Stimulated activated CD8-positive, alpha-beta memory T cell treated with anti-CD3 and anti-CD28 coated beads, Interleukin-7, amount 100 ng/mL, for 48 hours (primary cell): ENCODE measurements at places on chromosomes 11 and 22.
A peak's percentile ranks its signal among the peaks of the same experiment; 100 is the strongest.

GRCh38 chr11:73219396-73220285 lies 1.6 kb downstream of the P2RY2 start:
- DNase-seq: no peak

DNA sequence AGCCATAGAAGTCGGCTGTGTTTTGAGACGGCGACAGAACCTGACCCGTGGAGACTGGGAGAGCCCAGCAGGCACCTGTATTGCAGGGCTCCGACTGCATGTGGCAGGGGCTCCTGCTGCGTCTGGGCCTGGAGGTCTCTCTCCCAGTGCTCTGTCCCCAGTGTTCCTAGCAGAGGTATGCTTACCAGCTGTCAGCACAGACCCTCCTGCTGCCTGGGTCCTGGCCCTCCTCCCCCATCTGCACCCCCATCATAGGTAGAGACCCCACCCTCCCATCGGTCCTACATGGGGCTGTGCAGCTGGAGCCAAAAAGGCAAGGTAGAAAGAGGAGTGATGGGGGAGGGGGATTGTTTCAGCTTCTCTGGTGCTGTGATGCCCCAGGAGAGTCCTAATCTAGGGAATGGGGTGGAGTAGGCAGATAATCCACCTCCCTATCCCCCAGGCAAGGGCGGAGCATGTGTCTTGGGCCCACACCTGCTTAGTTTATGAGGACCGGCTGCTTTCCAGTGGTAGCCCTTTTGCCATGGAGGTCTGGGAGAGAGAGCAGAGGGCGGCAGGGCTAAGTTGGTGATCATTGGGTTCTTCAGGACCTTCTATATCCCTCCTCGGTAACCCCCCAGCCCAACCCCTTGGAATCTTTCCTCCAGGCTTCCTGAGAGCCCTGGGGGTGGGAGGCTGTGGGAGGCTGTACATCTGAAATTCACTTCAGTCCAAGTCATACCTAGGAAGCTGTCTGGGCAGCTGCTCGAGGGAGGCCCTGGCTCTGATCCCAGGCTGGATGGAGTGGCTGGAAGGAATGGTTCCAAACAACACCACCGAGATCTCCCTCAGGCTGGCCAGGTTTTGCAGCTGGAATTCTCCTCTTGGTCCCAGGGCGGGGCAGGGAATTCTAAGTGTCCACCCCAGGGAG lies 5.3 kb downstream of the SLC7A4 start:
- no peak for DNase-seq

GRCh38 chr22:19121631-19122142 lies 525 bp downstream of the DGCR2 start:
- DNase-seq: no peak

- DNase-seq: no peak
Observed at GRCh38 chr11:87437133-87437843, 399.6 kb downstream of the TMEM135 start.

GRCh38 chr22:45692549-45692948 lies 20.9 kb downstream of the ATXN10 start:
- no peak for DNase-seq

DNA sequence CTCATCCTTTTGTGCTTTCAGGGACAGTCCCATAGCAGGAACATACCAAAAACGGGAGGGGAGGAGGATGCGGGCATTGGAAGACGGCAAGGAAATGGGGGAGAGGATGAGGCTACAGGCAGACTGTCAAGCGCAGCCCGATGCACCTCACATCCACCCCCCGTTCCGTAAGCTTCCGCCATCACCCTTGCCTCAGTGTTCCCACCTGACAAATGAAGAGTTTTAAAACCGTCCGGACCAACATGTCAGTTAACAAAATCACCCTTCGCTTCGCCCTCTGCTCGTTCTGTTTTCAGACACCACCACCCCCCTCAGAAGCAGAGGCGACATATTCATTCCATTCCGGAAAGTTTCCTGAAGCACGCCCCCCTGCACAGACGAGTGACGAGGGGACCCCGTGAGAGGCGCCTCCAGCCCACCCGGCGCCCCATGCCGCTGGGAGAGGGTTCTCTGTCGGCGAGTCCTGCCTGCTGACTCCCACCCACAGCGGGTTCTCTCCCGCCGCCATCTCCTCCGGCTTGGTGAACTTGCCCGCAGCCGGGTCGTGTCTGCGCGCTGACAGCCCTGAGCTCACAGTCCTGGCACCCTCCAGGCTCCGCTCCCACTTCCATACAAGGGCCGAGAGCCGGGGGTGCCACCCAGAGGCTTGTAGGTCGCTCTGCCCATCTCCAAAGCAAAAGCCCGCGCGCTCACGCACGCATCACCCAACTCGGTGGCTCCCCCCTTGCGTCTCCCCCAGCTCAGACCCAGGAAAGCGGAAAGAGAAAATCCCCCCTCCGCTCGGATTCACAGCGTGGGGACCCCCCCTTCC lies 1.5 kb downstream of the IGSF9B start:
- DNase-seq: no peak

DNA sequence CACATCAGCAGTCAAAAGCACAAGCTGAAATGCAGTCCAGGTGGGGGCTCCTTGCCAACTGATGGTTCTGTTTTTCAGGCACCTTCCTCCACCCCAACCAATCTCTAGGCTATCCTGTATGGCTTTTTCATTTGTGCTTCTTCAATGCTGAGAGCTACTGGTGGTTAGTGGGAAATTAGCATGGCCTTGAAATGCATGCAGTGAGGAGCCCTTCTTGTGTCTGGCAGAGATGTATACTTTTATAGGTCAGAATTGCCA lies 167.4 kb downstream of the NAV2 start:
- DNase-seq: no peak

DNA sequence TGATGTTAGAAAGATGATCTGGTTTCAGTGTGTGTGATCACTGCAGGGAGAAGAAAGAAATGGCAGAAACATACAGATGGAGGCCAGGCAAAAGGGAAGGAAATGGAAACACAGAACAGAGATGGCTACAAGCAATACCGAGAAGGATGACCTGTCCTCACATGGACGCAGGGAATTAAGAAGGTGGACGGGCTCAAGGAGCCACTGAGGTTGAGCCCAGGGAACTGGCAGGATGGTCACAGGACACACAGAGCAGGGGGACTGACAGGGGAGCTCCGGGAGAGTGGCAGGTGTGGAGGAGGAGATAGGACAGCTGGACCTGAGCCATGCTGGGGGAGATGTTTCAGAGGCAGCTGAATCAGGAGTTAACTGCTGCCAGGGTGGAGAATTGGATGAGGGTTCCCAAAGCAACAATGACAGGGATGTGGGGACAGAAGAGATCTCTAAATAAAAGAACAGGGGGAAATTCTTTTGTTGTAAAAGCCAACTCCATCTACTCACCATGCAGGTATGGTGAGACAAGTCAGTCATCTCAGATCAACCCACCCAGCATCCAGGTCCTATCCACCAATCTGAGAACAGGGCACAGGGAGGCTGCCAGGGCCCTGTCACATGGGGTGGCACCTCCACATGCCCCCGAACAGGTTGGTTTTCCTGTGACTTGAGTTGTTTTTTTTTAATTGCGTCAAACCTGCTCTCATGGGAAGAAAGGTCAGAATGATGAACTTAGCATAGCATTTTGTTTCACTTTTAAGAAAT lies 26.3 kb downstream of the KLHL22 start:
- DNase-seq: no peak

- no peak for DNase-seq
Observed at GRCh38 chr11:65426839-65427690, 4.5 kb downstream of the NEAT1 start.

DNA sequence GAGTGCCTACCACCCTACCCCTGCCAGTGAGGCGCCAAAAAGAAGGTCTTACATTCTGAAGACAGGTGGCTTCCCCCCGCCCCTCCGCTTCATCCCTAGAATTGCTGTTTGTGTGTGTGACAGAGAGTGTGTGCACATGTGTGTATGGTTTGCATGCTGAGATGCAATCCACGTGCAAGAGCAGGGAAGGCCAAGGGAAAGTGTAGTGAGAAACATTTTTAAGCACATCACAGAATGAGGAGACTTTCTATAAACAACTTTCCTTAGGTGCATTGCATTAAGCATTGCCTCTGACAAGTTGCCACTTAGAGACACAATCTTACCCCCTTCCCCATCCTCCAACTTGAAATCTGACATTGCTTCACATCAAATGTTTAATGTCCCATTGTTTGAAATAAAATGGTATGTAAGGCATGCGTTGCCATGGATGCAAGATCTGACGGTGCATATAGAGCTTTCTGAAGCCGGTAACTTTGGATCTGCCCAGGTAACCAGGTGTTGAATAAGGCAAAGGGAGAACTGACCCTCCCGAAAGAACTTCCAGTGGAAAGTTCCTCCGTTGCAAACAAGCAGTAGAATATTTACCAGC lies 21.4 kb downstream of the FJX1 start:
- no peak for DNase-seq

DNA sequence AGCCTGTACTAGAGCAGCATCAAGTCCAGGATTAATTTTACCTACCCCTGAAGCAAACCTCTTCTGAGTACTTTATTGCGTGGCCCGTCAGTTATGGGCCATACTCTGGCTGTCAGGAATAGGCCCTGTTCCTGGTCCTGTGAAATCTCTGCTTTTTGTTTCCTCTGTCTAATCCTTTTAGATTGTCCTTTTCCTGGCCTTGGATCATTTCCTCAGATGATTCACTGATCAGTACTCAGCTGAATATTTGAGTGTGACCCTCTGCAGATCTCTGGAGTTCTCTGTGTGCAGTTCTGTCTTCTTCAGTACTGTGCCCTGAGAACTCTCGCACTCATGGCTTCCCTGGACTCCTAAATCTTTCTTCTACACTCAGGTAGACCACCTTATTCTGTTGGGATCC lies 123.5 kb downstream of the UVRAG start:
- DNase-seq: no peak

DNA sequence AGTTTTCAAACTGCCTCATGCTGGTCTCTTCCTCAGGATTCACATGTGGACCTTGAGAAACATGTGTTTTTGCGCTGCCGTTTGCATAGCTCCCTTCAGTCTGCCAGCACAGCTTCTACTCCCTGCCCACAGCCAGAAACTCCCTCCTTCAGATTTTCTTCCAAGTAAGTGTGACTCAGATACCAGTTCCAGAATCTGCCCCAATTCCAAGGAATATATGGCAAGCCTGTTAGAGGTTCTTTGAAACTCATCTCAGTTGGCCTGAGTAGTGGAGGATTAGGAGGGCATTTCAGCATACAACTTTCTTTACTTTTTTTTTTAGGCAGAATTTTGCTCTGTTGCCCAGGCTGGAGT lies 67.1 kb downstream of the SNX19 start:
- no peak for DNase-seq

- DNase-seq: peak; percentile 59
Observed at GRCh38 chr22:39388261-39389011, 11.1 kb upstream of the TAB1 start.

DNA sequence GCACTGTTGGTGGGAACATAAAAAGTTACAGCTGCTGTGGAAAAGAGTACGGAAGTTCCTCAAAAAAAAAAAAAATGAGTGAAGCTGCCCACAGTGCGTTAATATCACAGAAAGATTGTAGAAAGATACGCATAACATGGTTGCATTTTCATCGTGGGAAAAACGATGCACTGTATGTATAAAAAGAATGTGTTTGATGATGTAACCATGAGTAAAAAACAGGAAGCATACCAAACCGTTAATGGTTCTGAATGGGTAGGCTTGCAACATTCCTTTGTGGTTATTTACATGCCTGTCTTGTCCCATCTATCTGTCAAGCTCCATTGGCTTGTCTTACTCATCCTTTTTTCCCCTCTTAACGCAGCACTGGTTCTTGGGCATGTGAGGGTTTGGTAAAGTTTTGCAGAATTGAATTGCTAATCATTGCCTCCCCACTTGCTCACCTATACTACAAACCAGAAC lies 33.8 kb upstream of the DKK3 start:
- DNase-seq: no peak

DNA sequence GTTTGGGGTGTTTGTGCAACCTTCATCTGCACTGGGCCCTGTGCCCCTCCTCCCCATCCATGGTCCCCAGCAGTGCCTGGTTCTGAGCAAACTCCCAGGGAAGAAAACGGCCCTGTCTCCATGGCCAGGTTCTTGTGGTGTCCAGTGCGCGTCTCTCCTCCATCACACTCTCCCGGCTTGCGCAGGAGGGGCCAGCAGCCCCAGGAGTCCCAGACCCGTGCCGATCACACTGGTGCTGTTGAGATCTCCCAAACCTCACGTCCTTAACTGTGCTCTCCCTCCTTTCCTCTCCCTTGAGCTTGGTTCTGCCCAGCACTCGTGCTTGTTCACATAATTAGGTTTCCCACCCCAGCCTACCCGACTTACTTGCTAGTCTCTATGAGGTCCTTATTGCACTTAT lies 10.9 kb upstream of the GRK2 start:
- no peak for DNase-seq

- DNase-seq: no peak
Observed at GRCh38 chr11:120526241-120526640, 14.7 kb downstream of the GRIK4 start.

DNA sequence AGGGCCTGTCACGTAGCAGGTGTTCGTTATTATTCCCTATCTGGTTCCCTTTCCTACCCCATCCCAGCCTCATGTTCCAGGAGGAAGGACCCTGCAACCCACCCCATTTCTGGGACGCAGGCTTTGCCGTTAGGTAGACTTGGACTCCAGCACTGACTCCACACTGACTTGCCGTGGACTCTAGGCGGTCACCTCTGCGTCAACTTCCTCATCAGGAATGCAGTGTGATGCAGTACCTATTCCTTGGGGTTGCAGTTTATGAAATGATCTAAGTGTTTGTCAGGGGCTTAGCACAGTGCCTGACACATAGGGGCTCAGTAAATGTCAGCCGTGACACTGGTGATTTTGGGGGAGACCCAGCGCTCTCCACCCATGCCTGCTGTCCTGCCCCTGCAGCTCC lies 16.8 kb downstream of the DGKZ start:
- no peak for DNase-seq
